ENCODE measurements at places on chromosomes 6 and 20.

DNA sequence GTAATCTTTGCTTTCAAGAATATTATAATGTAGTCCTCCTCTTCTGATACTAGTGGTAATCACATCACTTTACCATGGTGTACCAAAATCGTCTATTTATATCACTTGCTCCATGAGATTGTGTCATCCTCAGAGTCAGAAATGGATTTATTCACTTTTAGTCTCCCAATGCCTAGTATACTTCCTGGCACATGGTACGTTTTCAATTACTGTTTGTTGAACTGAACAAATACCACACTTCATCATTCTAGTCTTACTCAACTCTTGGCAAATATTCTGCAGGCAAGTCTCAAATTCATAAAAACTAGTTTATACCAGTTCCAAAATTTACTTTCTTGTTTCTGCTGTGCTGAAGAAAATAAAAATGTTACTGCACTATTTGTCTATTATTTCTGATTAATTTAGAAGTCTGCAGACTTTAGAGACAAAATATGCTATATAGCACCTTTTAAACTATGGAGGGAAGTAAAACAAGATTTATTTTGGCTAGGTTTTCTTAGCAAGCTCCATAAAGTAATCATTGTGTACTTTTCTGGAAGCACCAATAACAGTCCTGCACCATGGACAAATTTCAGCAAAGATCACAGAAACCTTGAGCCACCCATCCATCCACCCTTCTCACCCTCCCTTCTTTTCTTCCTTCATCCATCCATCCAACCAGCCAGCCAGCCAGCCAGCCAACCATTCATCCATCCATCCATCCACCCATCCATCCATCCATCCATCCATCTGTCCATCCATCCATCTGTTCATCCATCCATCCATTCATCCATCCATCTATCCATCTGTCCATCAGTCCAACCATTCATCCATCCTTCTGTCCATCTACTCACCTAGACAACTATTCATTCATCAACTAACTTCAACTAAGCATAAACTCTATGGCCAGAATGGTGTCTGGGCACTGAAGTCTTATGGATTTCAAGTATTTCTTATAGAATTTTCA, 102.1 kb upstream of the STMND1 start:
- no peak for DNase-seq

DNA sequence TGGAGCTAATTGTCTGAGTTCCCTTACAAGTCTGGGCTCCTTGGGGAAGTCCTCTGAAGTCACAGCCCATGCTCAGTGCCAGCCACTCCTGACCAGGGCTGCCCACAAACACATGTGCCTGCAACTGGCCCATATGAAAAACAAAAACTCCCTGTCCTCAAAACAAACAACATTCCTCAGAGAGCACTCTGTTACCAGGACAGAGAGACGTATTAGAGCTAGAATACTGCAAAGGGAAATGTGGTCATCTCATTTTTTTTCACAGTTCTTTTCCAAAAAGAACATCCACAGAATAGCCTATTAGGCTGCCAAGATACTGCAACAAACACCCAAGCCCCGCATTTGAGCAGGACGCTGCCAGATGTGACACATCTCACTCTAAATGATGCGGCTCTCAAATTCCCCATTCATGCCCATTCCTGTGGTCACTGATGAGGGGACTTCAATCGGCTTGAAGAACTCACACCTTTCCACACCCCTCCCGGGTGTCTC, 71.1 kb downstream of the SLC22A23 start:
- peak; percentile 76 for DNase-seq

DNA sequence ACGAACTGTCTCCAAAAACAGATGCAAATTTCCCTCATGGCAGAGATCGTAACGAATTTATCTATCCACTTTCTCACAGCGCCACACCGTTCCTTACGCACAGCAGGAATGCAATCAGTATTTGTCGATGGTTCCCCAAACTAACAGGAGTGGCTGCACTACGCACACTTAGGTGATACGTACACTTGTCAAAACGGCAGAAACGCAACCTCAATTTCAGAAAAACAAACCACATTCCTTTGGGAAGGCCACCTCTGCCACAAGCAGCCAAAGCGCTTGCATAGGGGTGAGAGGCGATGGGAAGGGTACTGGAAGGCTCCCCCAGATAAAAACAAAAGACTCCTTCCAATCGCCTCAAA, 638 bp downstream of the MDN1 start:
- no peak for DNase-seq

DNA sequence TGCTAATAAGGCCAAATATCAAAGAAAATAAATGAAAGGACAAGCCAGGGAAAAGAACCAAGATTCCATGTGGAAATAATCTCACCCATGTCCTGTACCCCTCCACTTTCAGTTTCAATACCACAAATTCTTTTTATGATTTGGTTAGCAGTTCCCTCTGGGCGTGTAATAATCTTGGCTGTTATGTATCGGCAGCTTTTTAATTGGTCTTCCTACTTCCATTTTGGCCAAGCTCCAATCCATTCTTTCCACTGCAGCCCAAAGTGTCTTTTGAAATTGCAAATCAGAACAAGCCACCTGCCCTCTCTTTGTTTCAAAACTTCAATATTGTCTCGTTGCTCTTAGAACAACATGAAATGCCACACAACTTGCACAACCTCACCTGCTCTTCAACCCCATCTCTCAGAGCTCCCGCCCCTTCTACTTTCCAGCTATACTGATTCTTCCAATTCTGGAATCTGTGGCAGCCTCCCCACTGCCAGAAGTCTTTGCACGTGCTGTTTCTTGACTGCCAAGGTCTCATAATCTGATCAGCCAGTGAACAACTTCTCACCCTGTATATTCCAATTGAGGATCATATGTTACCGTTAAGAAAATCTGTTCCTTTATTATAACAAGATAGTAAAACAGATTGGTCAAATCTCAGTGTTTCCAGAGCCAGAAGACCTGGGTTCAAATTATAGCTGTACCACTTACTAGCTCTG, 354.5 kb downstream of the CBLN4 start:
- DNase-seq = no peak

- peak; percentile 35 for DNase-seq
Measured at GRCh38 chr6:160534050-160534696, 129.9 kb downstream of the LPA start.

- no peak for DNase-seq
Measured at GRCh38 chr6:72913797-72914196, 291.9 kb downstream of the KCNQ5 start.

GRCh38 chr20:3471397-3472021, 691 bp downstream of the ATRN start:
- peak; percentile 39 for DNase-seq

DNA sequence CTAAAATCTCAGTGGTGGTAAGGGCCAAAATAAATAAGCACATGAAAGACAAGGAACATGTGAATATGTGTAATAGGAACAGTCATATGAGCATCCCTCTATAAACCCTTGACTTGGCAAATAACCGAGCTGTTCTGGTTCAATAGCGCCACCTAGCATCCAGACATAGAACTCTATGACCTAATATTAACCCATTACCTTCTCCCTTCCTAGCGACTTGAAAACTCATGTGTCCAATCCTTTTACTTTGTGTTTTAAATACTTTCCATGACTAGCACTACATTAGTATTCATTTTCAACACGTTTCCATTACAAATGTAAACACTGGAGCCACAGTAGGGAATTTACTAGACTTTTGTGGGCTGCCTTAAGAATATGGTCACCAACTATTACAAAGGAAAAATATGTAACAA, 279.7 kb downstream of the UST start:
- no peak for DNase-seq

DNA sequence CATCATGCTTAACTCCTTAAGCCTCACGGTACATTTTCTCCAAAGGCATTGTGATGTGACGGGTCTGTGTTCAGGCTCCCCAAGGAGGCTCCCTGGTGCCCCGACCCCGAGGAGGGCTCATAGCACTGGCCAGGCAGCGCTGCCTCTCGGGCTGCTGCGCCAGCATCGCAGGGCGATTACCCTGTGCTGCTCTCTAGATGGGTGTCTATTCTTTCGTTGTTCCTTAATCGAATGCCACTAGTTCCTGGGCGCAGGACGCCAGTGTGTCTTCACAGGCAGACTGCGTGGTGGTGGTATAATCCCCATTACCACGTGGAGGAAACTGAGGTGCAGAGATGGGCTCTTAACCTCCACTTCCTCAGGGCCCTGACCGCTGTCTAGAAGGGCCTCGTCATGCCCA, 267.4 kb downstream of the CDH4 start:
- DNase-seq = no peak

- no peak for DNase-seq
Measured at GRCh38 chr6:40627316-40627715, 40.2 kb upstream of the LRFN2 start.

DNA sequence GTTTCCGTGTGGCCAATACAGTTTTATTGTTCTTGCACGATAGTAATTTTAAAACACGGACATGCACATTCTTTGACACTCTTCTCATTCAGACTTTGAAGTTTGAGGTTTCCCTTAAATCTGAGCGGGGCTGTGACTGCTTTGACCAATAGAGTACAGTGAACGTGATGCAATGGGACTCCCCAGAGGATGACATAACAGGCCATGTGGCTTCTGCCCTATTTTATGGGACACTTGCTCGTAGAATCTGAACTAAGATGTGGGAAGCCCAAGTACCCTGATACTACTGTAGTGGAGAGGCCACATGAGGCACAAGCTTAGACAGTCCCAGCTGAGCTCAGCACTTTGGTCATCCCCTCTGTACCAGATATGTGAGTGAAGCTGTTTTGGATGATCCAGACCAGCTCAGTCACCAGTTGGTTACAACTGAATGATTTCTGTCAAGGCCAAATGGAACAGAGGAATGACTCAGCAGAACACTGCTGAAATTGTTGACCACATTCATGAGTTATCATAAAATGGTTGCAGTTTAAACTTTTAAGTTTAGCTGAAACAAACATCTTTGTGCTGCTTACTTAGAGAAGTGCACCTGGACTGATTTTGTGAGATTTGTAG, 279.4 kb downstream of the RFPL4B start:
- no peak for DNase-seq

GRCh38 chr20:48827855-48828733, at the start of gene PREX1:
Gene PREX1 (minus strand): TSS chr20:48827999. CDS start chr20:48827860, 139 bp downstream.
- peak; percentile 88 for DNase-seq

GRCh38 chr6:125791151-125791819, 525 bp downstream of the NCOA7 start:
- DNase-seq = peak; percentile 35

- no peak for DNase-seq
Measured at GRCh38 chr6:40543146-40543545, 44.0 kb downstream of the LRFN2 start.

DNA sequence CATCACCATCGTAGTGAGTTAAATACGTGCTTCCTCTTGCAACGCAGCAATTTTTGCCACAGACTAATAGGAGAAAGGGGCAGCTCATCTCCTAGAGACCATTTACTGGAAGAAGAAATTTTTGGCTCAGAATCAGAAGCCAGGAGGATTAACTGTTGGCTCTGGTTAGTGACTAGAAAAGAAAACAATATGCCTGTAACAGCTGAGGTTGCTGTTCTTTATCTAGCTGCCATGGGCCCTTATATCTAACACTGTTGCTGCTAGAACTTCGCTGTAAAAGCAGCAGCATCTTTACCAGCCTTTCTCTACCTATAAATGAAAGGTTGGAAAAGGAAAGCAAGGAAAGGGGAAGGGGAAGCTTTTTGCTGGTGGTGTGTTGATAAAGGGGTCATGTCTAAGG, 65.9 kb downstream of the FAM135A start:
- DNase-seq = no peak

DNA sequence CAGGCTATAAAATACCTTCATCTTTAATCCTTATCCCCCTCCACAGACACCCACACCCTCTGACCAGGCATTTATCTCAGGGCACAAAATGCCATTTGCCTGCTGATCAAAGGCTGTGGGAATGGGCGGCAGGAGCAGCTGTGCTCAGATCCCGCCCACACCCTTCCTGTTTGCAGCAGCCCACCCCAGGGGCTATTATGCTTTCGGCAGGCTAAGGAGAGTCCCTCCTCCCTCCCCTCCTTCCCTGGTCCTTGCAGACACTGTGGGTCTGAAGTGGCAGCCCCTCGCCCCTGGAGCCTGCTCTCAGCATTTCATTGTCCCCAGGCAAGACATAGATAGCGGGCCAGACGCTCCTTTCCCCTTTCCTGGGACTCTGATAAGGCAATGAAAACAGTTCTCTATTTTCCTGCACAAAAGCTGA, 220.8 kb upstream of the HEY2 start:
- no peak for DNase-seq

GRCh38 chr6:166005401-166005943, 162.2 kb downstream of the TBXT start:
- peak; percentile 72 for DNase-seq

- no peak for DNase-seq
Measured at GRCh38 chr20:46786566-46786965, 77.1 kb downstream of the SLC2A10 start.

GRCh38 chr20:38748861-38749149, 545 bp downstream of the ACTR5 start:
- DNase-seq = no peak

- no peak for DNase-seq
Measured at GRCh38 chr6:83083476-83083875, 16.0 kb downstream of the DOP1A start.

- no peak for DNase-seq
Measured at GRCh38 chr6:35495258-35496035, 1.4 kb downstream of the TEAD3 start.

GRCh38 chr6:23728707-23729106, 397.3 kb upstream of the NRSN1 start:
- no peak for DNase-seq

DNA sequence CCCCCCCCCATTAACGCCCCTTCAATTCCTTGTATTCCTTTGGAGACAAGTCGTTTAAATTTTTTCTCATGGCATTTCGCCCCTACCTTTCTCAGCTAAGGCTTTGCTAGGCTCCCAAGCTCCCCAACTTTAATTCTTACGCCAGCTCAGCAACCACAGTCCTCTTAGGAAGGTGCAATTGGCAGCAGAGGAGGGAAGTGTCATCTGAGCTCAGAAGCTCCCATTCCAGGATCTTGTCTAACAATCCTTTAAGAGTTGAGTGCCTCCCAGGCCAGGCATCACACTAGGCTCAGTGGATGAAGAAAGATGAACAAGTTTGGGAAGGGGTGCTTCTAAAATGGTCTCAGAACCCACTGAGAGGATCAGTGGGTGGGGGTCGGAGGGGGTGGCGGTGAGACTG, 131.2 kb upstream of the AKAP12 start:
- DNase-seq = no peak

DNA sequence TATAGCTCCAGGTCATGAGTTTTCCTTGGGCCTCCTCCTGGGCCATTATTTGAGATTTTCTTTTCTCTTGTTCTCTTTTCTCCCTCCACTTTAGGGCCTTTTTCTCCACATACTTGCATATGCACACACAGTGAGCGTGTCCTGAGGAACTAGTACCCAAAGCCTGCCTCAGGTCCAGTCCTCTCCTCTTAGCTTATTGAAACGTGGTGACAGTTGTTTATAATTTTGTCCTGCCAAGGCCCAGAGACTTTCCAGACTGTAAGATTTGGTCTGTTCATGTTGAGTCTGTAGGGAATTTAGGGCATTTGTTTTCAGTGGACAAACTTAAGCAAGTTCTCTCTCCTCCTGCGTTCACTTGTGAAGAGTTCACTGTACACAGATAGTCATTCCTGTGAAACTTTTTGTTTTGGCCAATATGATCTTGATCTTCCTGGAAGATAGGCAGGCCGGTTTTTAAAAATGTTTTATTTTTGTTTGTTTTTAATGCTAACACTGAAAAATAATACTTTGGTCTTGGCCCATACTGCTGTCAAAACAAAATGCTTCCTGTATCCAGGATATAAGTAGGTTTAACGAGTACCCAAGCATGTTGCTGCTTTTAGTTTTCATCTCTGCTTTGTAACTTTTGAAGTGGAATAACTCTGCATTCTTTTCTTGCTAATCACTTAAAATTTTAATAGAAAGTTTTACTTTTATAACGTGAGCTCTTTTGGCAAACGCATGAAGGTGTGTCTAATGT, 20.7 kb downstream of the LRRC1 start:
- DNase-seq = no peak

GRCh38 chr20:50020288-50020687, 37.5 kb downstream of the SNAI1 start:
- no peak for DNase-seq
